Activated CD8-positive, alpha-beta memory T cell treated with anti-CD3 and anti-CD28 coated beads for 4 hours (primary cell): ENCODE measurements at places on chromosomes 6 and 20.

GRCh38 chr20:59812286-59813125, 120.9 kb downstream of the SYCP2 start:
- no peak for DNase-seq

DNA sequence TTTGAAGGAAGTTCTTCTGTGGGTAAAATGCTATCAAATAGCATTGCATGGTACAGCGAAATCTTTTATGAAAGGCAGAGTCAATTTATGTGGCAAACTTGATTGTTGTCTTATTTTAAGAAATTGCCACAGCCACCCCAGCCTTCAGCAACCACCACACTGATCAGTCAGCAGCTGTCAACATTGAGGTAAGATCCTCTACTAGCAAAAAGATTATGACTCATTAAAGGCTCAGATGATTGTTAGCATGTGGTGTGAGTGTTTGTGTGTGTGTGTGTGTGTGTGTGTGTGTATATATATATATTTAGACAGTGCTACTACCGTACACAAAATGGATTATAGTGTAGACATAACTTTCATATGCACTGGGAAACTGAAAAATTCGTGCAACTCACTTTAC, 27.8 kb downstream of the LRRN4 start:
- DNase-seq: no peak

GRCh38 chr20:57791966-57792365, 82.2 kb upstream of the PMEPA1 start:
- DNase-seq: no peak

DNA sequence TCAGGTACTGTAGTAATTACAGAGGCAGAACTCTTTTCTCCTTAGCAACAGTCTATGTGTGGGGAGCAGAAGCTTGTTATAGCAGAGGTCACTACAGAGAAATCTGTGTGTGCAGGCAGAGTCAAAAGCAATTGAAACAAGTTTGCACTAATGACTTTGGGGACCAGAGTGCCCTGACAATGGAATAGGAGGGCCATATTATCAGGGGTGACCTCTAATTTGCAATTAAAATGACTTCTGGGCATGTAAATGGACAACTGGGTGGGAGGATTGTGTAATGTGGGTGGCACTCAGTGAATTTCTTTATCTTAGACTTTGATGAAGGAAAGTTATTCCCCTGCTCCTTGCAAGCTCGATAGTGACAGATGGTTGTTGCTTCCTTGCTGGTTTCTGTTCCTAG, 127.2 kb downstream of the PLCB4 start:
- no peak for DNase-seq

DNA sequence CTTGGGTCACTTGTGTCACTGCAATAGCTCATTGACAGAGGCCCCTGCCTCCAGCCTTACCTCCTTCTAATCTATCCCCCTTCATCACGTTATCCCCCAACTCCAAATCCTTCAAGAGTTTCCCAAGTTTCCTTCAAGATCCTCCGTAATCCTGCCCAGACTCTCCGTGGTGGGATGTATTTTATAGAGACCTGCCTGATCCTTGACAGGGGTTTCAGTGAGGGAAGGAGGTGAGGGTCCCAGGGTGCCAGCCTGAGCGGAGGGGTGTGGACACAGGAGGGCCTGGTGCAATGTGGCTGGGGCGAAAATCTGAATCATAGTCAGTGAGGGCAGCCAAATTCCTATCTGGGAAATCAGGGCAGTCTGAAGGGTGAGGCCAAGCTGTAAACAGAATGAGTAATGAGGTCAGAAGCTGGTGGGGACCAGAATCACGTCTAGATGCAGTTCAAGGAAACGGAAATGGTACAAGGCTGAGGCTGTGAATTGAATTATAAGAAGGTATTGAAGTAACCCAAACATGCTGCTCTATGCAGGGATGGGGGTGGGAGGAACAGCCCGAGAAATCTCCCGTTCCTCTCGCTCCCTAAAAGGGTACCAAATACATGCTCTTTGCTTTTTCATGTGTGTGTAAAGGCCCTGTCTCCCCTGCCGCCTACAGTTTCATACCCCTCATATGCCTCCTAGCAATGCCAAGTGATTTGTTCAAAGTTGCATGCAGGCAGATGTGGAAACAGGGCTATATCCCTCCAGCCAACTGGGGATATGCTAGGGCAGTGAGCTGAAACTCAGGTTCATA, 35.4 kb upstream of the PIM1 start:
- no peak for DNase-seq

DNA sequence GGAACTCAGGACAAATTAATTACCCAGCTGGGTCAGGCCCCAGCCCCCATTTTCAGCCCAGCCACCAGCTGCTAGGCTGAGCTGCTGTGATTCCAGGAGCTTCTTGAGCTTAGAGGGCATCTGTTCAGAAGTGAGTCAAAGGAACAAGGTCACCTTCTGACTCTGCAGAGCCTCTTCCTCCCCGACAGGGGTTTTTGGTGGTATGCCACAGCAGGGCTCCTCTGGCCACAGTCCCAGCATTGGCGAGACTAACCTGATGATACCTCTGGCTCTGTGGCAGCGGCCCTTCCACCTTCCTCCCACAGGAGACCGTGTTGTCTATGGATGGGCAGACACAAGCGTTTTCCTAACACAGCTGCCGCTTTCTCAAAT, 39.7 kb downstream of the ZC3H12D start:
- DNase-seq: no peak

GRCh38 chr20:59429396-59429795, 129.0 kb downstream of the EDN3 start:
- DNase-seq: no peak

- no peak for DNase-seq
These were observed 1.1 kb downstream of the RNASET2 start for GRCh38 chr6:166955121-166955864.

- DNase-seq: no peak
These were observed 123.8 kb upstream of the AKIRIN2 start for GRCh38 chr6:87825821-87826221.

GRCh38 chr6:42165016-42165415, 8.1 kb upstream of the GUCA1A start:
- no peak for DNase-seq

DNA sequence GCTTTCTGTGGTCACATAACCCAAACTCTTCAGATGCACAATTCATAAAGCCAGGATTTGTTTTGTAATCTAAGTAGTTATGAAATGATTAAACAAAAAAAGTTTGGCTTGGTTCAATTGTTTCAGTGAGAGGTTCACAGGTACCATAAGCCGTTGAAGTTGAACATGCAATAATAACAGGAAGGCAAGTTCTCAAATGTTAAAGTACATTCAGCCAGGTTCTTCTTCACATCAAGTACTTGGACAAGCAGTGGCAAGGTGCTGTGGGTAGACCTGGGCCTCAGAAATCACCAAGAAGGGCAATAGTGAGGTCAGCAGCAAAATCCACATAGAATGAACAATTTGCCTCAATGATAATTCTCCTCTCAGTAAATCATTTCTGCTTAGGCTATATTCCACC, 175.5 kb downstream of the EPM2A start:
- DNase-seq: no peak

- DNase-seq: no peak
These were observed 30.7 kb downstream of the PTPN1 start for GRCh38 chr20:50540620-50541605.

GRCh38 chr6:26022132-26022472, 59.5 kb downstream of the TRIM38 start:
- DNase-seq: no peak

DNA sequence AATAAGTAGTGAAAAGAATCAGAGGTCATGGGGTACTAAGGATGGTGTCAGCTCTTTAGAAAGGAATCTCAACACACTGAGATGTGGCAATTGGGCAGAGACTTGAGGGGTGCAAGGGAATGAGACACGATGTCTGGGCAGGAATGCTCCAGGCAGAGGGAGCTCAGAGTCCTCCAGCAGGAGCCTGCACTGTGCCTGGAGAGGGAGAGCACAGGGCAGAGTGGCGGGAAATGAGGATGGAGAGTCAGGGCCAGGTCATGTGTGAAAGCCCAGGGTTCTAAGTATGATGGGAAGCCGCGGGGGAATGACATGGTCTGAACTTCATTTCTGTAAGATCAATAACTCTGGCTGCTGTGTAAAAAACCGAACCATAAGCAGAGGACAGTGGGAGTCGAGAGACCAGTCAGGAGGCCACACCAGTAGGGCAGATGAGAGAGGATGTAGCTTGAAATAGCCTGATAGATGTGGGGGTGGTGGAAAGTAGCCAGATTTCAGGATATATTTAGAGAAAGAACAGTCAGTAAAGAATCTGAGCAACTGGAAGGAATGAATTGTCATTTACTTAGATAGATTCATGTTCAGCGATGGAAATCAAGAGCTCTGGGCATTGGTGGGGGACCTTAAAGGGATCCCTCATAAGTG, 133.4 kb upstream of the DTNBP1 start:
- no peak for DNase-seq

DNA sequence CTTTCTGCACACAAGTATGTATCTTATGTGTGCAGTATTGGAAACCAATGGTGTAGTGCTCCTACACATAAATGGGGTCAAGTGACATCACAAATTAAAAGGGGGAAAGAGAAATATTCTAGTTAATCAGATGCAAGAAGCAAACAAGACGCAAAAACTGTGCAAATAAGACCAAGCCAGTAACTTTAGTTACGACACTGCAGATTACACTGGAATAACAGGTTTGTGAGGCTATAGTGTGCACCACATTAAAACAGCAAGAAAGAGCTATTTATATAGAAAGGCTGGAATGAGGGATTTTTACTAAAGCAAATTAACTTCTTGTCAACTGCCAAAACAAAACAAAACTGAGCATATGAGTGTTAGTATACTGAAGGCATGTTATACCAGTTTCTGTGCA, 45.8 kb downstream of the NR2E1 start:
- DNase-seq: no peak

- DNase-seq: no peak
These were observed 88.1 kb downstream of the SYNJ2 start for GRCh38 chr6:158069800-158070195.

- DNase-seq: no peak
These were observed 27.0 kb upstream of the DTNBP1 start for GRCh38 chr6:15689586-15690482.

GRCh38 chr20:57835074-57835452, 125.2 kb upstream of the PMEPA1 start:
- no peak for DNase-seq

- DNase-seq: no peak
These were observed 12.8 kb upstream of the TPD52L1 start for GRCh38 chr6:125140808-125141207.

DNA sequence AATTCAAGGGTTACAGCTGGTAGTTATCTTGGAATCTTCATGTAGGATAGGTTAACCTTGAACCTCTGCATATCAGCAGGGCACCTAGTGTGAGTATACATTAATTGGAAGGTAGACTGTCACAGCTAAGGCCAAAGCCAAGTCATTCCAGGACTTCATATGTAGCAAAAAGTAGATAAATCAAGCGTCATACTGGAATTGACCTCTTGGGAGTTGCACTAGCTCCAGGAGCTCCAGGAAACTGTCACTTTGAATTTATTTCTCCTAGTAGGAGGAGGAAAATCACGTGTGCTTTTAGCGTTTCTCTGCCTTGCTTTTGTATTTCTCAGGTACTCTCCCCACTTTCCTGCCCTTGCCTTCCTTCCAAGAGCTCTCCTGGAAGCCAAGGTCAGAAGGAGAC, 30.3 kb downstream of the RIPOR2 start:
- no peak for DNase-seq
